Breast epithelium (tissue), 4 donors: ENCODE measurements at places on chromosomes 1 and 21. TPM values are rescaled to one million over a fixed set of nuclear protein-coding genes. Genes with fewer than 3 reads are reported as not detected.

DNA sequence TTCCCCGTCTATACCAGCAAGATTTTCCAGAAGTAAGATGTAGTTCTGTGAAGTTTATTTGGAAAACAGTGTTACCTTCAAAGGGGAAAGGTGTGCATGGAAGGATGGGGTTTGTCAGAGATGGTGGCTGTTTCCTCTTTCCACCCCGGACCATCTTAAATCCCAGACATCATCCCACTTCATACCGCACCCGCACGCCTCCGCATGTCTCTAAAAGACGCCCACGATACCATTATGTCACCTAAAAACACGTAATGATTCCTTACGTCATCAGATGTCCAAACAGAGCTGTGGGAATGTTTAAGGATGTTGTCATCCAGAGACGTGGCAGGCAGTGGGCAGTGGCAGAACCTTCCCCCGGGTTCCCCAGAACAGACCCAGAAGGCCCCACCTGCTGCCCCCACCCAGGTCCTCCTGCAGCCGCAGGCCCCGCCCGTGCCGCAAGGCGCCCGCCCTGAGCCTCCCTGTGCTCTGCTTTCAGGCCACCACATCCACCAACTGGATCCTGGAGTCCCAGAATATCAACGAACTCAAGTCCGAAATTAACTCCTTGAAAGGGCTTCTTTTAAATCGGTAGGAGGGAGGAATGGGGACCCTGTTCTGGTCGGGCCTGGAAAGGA is 152.2 kb downstream of the PEX14 start:
- H3K4me3 ChIP-seq = no peak overlapping the region
- H3K36me3 ChIP-seq = no peaks in the 10 kb centered on the region
- DNase-seq = peak; percentile 48
- H3K27me3 ChIP-seq = no peaks in the 10 kb centered on the region
- H3K4me1 ChIP-seq = no peaks in the 10 kb centered on the region

GRCh38 chr1:118049981-118050380 is 120.4 kb downstream of the WDR3 start:
- no peaks in the 10 kb centered on the region for H3K4me1 ChIP-seq
- H3K4me3 ChIP-seq = no peak overlapping the region
- no peak for DNase-seq
- no peaks in the 10 kb centered on the region for H3K36me3 ChIP-seq

DNA sequence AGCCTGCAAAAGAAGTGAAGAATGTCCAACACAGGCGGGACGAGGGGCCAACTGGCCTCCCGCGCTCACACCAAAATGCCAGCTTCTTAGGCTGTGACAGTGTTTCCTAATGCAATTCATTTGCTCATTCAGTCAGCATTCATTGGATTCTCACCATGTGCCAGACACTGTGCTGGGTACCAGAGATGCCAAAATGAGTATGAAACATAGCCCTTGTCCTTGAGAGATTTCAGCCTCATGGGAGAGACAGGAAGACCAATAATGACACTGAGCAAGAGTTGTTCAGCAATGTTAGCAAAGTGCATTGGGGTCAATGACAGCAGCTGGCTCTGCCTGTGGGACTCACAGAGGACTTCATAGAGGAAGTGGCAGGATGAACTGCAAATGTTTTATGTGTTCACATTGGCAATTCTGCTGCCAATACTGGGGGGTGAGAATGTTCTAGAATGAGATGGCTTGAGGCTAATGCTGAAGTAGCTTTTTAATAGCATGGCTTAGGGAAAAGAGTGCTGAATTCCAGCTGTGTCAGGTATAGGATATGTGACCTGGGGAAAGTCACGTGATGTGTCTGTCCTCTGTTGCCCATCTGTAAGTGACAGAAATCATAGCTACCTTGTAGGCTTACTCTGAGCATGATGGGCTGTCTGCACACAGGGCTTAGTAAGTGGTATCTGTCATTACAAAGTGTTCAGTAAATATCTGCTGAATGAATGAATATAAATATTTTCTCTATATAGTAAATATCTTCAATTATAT is 58.3 kb upstream of the KIF26B start:
- H3K27me3 ChIP-seq = no peaks in the 10 kb centered on the region
- no peak for DNase-seq
- no peaks in the 10 kb centered on the region for H3K36me3 ChIP-seq

DNA sequence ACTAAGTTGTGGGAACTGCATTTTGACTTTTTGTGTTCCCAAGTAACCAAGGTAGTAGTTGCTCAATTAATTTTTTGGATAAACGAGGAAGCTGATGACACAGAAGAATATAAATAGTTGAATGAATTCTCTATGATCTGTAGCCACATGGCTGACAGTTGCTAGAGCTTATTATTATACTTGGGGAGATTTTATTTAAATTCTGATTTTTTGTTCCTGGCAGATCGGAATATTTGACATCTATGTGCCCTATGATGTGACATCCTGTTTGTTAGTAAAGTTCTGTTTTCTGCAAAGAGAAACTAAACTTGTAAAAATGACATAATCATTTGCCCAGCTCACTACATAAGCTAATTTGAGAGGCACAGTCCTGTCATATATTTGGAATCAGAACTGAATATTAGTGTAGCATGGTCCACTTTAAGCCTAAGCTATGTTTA is 9.7 kb upstream of the LYST start:
- H3K4me1 ChIP-seq = no peaks in the 10 kb centered on the region
- no peaks in the 10 kb centered on the region for H3K27me3 ChIP-seq
- no peak for DNase-seq
- no peak overlapping the region for H3K4me3 ChIP-seq

DNA sequence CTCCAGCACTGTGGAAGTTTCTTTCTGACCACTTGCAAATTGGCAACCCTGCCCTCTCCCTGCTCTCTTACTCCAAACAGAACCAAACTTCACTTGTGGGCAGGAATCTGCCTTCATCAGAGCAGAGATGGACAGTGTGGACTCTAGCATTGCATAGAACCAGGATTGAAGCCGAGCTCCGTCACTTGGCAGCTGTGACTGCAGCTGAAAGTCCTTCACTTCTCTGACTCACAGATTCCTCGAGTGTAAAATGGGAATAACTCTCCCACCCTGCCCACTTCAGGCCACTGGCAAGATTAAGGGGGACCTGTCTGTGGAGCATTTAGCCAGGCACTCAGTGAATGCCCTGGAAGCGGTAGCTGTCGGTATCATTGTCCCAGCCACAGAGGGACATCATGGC is 75.7 kb upstream of the ZBTB40 start:
- DNase-seq = no peak
- H3K36me3 ChIP-seq = no peaks in the 10 kb centered on the region
- no peak overlapping the region for H3K27ac ChIP-seq
- no peaks in the 10 kb centered on the region for H3K27me3 ChIP-seq
- H3K4me3 ChIP-seq = no peak overlapping the region

DNA sequence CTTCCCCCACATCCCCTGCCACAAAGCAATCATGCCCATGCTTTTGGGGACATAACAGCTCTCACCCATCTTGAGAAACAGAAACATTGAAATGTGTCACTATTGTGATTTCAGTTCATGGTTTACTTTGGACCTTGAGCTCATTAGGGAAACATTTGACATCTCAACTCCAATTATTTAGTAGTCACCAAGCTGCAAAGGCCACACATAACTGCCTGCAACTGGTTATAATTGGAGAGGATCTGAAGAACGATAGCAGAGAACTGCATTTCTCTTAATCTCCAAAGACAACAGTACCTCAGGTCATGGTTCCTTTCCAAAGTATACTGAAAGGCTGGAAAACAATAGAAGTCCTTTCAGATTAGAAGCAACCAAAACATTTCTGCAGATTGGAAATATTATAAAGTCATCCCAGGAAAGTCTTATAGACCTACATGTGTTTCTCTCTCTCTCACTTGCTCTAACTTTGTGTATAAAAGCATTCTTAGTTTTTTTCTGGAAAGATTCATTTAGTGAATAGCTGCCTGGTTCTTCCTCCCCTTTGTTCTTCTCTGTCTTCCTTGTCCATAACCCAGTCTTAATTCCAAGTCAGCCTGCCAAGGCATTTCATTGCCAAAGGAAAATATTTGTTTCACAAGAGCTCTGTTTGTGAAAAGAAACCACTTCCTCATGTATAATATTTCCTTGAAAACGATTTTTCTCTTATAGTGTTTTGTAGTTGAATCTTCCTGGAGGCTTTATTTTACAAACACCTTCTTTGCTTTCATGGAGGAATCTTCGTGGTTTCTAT is 426.8 kb downstream of the ADGRL2 start:
- DNase-seq = peak; percentile 60
- no peaks in the 10 kb centered on the region for H3K27me3 ChIP-seq
- H3K4me3 ChIP-seq = no peak overlapping the region
- H3K27ac ChIP-seq = peak overlapping the region; percentile 57
- no peaks in the 10 kb centered on the region for H3K36me3 ChIP-seq
- H3K4me1 ChIP-seq = peaks cover 4% of the 10 kb centered on the region

DNA sequence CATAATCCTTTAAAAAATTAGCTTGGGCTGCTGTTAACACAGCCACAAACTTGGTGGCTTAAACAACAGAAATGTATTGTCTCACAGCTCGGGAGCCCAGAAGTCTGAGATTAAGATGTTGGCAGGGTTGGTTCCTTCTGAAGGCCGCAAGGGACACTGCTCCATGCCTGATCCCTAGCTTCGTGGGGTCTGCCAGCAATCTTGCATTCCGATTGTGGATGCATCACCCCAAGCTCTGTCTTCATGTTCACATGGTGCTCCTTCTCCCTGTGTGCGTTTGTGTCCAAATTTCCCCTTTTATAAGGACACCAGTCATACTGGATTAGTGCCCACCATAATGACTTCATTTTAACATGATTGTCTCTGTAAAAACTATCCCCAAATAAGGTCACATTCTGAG is 5.0 kb upstream of the HHIPL2 start:
- H3K27me3 ChIP-seq = no peaks in the 10 kb centered on the region
- H3K36me3 ChIP-seq = no peaks in the 10 kb centered on the region
- no peak overlapping the region for H3K27ac ChIP-seq
- no peak overlapping the region for H3K4me3 ChIP-seq
- no peak for DNase-seq

GRCh38 chr1:10510520-10511493 is 36.1 kb downstream of the PEX14 start:
- peak overlapping the region; percentile 34 for H3K27ac ChIP-seq
- no peak overlapping the region for H3K4me3 ChIP-seq
- no peaks in the 10 kb centered on the region for H3K27me3 ChIP-seq
- H3K36me3 ChIP-seq = no peaks in the 10 kb centered on the region
- no peak for DNase-seq

DNA sequence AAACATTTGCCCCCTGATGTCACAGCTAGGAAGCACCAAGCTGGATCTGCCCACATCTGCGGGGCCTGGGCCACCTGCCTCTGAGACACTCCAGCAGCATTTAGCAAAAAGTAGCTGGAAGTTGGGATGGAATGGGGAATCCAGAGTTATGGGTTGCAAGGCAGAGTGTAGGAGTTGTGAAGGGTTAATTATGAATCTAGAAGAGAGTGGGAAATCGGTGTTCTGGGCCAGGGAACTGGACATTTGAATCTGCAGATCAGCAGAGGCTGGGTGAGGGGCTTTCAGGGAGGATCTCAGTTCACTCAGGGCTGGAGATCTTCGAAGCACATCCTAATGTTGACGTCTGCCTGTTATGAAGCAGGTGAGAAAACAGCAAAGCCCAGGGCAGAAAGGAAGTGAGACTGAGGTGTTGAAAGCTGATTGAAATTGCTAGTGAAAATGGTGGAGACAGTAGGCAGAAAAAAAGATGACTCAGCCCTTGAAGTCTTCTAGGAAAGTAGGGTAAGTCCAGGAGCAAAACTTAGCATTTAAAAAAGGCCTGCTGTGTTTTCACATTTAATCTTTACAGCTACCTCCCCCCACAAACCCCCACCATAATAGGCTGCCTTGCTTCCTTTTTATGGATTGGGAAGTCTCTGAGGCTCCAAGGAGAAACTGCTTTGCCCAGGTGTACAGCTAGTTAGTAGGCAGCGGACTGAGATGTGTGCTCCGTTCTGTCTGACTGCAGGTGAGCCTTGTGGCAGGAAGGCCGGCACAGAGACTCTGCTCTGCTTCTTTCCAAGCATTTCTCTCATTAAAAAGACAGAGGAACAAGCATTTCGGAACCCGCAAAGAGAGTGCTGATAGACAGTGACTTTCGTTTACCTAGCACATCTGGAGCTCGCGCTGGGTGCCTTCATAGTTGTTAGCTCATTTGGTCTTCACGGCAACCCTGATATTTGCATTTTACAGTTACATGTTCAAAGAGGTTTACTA is 7.2 kb downstream of the VANGL1 start:
- H3K4me1 ChIP-seq = no peaks in the 10 kb centered on the region
- H3K4me3 ChIP-seq = no peak overlapping the region
- H3K36me3 ChIP-seq = no peaks in the 10 kb centered on the region
- no peak overlapping the region for H3K27ac ChIP-seq
- no peak for DNase-seq

GRCh38 chr1:53601031-53601745 is 137.8 kb downstream of the GLIS1 start:
- no peaks in the 10 kb centered on the region for H3K27me3 ChIP-seq
- no peak overlapping the region for H3K27ac ChIP-seq

DNA sequence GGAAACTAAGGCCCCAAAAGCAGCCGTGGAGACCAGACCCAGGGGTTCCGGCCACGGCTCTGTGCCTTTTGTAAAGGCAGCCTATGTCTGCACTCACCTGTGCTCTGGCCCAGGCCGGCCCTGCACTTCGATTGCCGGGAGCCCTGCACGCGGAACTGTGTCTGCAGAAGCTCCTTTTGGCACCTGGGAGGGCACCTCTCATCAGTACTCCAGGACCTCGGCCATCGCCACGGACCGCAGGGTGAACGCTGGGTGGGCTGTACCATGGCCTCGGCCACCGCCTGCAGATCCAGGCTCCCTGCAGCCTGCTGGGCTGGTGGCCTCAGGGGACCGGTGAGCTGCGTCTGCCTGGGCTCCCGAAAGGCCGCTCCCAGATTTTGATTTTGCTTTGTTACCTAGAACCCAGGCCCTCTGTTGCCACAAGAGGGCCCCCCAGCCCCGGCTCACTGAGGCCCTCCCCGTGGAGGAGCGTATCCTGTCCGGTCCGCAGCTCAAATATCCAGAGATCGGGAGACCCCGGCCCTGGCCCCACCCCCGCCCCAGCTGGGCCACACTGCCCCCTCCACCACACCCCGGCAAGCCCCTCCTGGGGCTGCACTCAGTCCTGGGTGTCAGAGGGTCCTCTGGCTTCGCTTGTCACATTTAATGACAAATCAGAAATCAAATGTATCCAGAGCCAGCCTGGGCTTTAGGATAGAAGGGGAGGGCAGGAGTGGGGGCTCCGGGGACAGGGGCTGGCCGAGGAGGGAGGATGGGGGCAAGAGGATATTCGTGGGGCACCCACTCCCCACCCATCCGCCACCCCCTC is 60.2 kb upstream of the PDE9A start:
- H3K27ac ChIP-seq = no peak overlapping the region

- no peaks in the 10 kb centered on the region for H3K27me3 ChIP-seq
- peaks cover 2% of the 10 kb centered on the region for H3K4me1 ChIP-seq
- no peaks in the 10 kb centered on the region for H3K36me3 ChIP-seq
Measured at GRCh38 chr1:1118876-1119220, 3.0 kb upstream of the C1orf159 start.

GRCh38 chr1:175841738-175842187 is 98.4 kb upstream of the TNR start:
- no peak overlapping the region for H3K4me3 ChIP-seq
- no peak for DNase-seq
- H3K36me3 ChIP-seq = no peaks in the 10 kb centered on the region
- peaks cover 7% of the 10 kb centered on the region for H3K27me3 ChIP-seq

Gene ACOT11
- total RNA-seq = 1.6 TPM

Gene CEP350
- 124 TPM for total RNA-seq

Gene PLA2G4A
- 13.3 TPM for total RNA-seq

Gene NUAK2
- 0.98 TPM for total RNA-seq

Gene LCE1A
- total RNA-seq = not detected

Gene PEX19
- 80.1 TPM for total RNA-seq

Gene TMPRSS15
- not detected for total RNA-seq

Gene LRRC53
- total RNA-seq = not detected
